NCI-H187 treated with DMSO at 0.1 percent for 48 hours (cell line): ENCODE measurements at places on chromosomes 7 and 10.

- no peak for DNase-seq
Observed at GRCh38 chr7:129845178-129845971, 107.4 kb downstream of the UBE2H start.

DNA sequence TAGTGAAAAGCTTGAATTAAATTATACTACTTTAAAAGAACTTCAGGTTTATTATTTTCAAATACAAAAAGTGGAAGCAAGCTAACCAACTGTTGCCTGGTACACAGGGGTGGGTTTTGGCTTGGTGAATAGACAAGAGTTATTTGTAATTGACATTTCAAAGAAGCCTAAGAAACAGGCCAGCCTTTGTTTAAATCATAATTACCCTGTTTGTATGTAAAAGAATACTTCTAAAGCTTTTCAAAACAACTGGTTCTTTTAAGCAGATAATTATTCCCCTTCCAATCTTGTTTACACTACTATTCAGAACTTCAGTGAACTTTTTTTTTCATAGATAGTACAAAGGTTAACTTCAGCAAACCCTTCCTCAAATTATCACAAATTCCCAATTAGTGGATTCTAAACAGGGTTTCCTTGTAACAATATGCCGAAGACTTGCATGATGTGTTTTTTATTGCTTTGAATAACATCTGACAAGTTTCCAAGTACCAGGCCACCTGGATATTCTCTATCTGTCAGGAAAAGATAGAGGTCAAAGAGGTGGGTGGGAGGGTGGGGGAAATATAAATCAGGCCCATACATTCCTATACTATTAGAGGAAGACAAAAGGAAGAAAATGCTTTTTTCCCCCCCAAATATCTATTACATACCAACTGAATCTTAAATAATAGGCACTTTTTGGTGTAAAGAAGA lies 20.4 kb downstream of the SSMEM1 start:
- DNase-seq, result no peak

GRCh38 chr10:13787015-13787421 lies 200.3 kb downstream of the PRPF18 start:
- DNase-seq, result no peak

GRCh38 chr7:6637544-6638229 lies 569 bp downstream of the ZNF316 start:
- no peak for DNase-seq

GRCh38 chr7:44216521-44217222 lies 15.9 kb downstream of the YKT6 start:
- DNase-seq, result no peak

DNA sequence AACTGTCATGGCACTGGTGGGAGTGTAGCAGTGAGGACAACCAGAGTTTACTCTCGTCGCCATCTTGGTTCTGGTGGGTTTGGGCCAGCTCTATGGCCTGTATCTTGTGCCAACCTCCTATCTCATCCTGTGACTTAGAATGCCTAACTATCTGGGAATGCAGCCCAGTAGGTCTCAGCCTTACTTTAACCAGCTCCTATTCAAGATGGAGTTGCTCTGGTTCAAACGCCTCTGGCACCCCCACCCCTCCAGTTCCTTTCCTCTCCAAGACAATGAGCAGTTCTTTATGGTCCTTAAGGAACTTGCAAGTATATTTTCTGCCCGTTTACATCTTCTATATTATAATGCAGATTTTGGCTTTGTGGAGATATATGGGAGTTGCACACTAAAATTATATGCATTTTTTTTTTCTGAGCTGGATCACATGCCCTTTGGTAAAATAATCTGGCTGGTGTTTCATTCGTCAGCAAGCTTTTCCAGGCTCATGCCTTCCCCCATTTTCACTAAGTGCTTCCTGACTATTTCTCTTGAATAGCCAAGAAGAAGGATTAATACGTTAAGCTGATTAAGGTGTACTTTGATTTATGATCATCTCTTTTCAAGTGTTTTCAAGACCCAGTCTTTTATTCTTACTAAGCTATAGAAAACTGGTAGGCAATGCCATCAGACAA lies 11.2 kb upstream of the WIPF3 start:
- no peak for DNase-seq

DNA sequence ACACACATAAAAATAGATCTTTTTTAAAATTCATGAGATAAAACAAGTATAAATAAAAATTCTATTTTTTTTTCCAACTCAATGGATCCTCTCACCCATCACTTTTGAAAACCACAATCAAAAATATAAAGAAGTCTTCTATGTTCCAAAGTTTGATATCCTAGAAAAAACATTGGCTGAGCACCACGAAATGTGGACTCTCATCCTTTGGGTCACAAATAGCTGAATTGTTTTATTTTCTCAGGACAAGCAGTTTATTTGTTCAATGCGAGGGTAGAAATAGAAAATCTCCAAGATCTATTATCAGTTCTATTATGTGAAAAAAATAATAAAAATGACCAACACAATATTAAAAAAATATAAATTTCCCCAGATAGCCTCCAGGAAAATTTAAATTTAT lies 310.5 kb upstream of the DGKB start:
- DNase-seq, result no peak

DNA sequence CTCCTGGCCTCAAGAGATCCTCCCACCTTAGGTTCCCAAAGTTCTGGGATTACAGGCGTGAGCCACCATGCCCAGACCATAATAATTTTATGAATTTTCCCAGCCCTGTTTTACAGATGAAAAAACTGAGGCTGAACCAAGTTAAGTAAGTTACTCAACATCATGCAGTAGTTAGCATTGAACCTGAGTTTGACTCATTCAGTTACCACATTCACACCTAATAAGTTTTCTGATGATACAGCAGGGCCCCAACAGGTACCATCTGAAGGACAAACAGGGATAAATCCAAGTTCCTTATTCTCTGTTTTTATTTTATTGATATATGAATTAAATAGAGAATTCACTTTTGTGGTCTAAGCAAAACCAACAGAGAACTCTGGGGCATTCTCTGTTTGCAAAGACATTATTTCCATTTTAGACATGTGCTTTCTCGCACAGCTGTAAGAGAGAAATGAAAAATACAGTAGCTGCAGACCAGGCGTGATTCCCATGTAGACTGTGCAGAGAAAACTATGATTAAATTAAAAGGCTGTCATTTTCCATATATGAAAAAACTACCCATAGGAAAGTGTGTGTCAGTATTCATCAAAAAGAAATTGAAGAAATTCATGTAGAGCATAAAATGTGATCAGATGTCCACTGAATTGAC lies 26.6 kb downstream of the APBB1IP start:
- no peak for DNase-seq

- DNase-seq, result no peak
Observed at GRCh38 chr10:69051303-69051702, 36.6 kb upstream of the SRGN start.

DNA sequence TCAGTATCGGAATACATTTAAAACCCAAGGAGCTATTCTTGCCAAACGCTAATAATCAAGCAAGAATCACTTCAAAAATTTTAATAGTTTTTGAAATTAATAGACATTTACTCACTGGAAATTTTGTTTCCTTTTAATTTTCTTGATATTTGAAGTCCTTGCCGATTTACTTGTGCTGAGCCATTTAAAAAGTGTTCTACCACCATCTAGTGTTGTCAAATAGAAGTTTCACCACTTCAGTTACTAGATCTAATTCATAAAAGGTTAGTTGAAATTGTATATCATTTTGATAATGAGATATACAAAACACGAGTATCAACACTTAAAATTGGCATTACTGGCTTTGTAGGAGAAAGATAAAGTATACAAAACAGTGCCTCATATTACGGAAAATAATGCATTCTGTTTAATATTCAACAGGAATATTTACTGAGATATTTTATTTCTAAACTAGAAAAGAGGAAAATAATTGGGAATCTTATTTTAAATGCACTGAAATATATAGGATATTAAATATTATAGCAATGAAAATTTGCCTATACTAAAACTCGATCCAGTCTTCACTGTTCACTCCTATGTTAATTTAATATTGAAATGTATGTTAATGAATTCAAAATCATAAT lies 664.8 kb upstream of the SEMA3D start:
- DNase-seq, result no peak
